ENCODE measurements at places on chromosomes 5 and 9.

GRCh38 chr5:39808656-39809055, 383.9 kb upstream of the DAB2 start:
- no peak for DNase-seq

- DNase-seq: no peak
Measured at GRCh38 chr5:56814361-56814962, 887 bp upstream of the MAP3K1 start.

GRCh38 chr5:58458743-58459145, 1.1 kb downstream of the PLK2 start:
- DNase-seq: no peak

DNA sequence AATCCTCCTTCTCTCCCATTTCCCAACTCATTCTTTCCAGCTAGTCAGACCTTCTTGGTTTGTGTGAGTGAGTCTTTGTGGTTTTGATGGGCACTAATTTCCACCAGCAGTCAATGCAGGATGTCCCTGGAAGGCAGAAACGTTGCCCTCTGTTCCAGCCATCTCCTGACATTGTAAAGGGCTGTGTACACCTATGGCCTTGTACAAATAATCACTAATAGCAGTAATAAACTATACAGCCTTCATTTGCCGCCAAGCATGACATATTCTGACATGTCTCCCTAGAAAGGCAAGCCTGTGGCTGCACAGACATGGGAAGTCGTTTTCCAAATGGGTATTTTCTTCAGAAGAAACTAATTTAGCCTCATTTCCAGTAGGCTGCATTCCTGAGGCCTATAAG, 18.4 kb upstream of the DENND1A start:
- peak; percentile 17 for DNase-seq

DNA sequence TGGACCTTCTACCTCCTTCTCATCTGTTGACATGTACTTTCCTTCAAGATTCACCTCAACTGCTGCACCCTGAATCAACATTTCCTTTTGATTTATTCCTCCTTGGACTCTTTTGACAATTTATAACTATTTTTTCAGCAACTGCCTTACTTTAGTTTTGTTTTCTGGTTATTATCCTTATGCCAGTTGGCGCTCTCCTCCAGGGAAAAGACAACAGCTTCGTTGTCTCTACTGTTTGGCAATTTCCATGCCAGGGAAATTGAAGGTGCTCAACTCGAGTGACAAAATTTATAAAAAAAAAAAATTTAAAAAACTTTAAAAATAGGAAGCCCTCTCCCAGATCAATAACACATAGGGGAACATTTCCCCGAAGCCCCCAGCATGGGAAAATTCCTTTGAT, 549.2 kb upstream of the DMAC1 start:
- no peak for DNase-seq

GRCh38 chr9:12776513-12777055, 1.8 kb downstream of the LURAP1L start:
- DNase-seq: no peak

- DNase-seq: peak; percentile 7
Measured at GRCh38 chr5:177378884-177379883, 5.0 kb upstream of the SLC34A1 start.

GRCh38 chr5:74476819-74477453, 163.6 kb downstream of the ENC1 start:
- DNase-seq: no peak

All from DMS153 (cell line).